ENCODE measurements at places on chromosomes 7 and 10. TPM values are rescaled to one million over a fixed set of nuclear protein-coding genes. Genes with fewer than 3 reads are reported as not detected.
A peak's percentile ranks its signal among the peaks of the same experiment; 100 is the strongest.

DNA sequence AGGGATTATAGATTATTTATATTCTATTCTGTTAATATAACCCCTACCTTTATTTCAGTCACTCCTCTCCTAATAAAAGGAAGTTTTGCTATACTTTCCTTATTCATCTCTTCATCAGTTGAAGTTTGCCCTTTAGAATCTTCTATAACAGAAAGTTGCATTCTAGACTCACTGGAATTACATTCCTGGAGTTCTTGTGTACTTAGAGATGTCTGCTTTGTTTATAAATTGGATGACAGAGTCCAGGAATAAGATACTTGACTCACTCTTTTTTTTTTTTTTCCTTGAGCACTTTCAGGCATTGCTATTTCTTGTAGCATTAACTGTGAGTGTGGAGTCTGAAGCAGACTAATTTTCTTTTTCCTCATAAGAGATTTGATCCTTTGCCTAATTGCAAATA lies 640.8 kb downstream of the XPNPEP1 start:
- DNase-seq = no peak

DNA sequence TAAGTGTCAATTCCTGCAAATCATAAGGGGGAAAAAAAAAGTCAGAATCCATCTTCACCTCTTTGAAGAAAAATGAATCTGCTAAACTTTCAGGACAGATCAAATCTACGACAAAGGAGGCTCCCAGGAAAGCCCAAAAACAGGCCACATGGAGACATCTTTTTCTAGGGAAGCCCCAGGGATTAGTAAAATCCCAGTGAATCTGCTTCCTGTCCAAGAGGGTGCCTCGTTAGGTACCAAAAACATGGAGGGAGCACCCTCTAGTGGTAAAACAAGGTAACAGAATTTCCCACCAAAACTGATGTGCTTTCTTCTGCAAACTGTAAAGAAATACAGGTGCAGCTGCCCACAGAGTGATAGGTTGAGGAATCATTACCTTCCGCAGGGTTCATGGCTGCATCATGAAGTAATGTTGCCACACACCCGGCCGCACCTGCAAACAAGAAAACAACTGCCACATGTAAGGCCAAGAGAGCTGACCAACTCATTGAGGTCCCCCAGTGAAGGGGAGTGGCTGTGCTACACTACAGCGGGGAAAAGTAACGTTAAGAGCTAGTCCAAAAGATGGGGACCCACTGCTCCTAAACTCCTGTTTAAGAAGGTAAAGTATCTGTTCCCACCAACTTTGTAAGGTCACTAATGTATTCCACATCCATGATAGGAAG lies 7.9 kb downstream of the SLC25A28 start:
- DNase-seq = peak; percentile 15

DNA sequence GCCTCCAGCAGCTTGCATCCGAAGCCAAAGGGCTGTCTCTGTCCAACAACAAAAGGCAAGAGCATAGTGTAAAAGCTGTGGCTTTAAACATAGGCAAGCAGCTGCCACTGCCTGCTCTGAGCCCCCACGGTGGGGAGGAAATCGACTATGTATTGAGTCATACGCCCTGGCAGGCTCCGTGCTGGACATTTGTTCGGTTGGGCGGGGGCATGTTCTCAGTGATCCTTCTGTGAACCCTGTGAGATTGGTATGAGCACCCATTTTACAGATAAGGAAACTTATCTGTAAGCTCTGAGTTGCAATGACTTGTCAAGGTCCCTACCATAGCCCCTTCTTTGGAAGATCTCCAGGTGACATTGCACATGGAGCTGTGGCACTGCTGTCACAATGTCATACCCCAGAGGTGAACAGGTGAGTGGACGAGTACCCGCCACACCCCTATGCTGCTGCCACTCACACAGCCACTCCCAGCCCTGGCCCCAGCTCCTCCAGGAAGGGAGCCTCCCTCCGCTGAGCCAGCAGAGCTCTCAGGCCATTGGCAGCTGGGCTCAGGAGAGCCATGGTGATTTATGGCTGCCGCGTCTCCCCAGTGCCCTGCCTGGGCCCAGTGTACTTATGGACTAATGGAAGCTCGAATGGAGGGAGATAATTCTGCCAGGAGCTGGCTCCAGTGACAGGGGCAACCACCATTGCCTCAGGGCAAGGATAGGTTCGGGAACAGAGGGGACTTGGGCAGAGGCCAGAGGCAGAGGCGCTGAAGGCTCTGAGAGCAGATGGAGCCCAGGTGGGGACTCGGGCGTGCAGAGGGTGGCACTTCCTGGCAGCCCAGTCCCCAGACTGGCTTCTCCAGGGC lies 43.7 kb downstream of the UNC5B start:
- no peak for DNase-seq

- no peak for DNase-seq
Observed at GRCh38 chr7:43766564-43766963, 8.1 kb downstream of the BLVRA start.

DNA sequence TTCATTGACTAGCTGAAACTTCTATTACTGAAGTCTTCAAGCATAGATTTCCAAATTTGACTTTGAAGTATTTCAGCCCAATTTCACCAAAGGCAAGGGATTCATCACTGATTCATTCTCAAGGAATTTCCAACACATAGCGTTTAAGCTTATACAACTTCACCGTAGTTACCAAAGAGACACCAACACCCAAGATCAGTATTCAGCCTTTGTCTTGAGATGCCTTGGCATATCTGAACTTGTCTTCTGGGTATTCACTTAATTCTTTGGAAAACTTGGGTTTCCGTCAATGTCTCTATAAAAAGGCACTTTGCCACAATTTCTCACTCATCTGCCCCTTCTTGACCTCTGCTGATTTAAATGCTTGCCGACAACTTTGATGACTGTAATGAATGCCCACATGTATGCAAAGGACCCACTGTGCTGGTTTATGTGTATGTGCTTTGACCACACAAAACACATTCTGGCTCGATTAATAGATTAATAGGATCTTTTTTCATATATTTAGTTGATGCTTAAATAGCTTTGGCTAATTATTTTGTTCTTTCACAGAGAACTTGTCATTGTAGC lies 49.6 kb downstream of the TES start:
- DNase-seq = no peak

GRCh38 chr10:92790440-92790839 lies 57.9 kb upstream of the EXOC6 start:
- DNase-seq = no peak

DNA sequence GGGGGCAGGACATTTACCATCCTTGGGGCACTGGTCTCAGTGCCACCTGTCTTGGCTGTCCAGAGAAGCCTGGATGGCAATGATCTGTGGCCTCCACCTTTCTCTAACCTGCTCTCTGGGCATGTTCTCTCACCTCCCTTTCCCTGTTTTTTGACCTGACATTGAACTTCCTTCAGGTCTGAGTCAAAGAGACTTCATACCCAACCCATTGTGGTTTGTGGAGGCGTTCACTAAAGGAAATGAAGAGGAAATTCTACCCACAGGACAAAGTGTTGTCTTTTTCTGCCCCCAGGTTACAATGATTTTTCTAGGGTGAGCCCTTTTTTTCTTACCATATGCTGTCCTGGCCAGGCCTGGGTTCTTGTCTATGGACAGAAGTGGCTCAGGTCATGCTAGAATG lies 76.6 kb downstream of the CYP26A1 start:
- DNase-seq = peak; percentile 6

GRCh38 chr10:72597897-72598296 lies 28.0 kb downstream of the MICU1 start:
- no peak for DNase-seq

- peak; percentile 6 for DNase-seq
Observed at GRCh38 chr7:148084138-148084537, 506.4 kb upstream of the C7orf33 start.

GRCh38 chr7:35831208-35831607 lies 30.4 kb downstream of the SEPTIN7 start:
- no peak for DNase-seq

The OLAH gene
- 1.2 TPM for total RNA-seq

The PKD1L1 gene
- 0.02 TPM for total RNA-seq

The STAG3 gene
- 21.4 TPM for total RNA-seq

All from activated naive CD8-positive, alpha-beta T cell treated with anti-CD3 and anti-CD28 coated beads for 36 hours (primary cell).